ENCODE measurements at places on chromosomes 5 and 9. TPM values are rescaled to one million over a fixed set of nuclear protein-coding genes. Genes with fewer than 3 reads are reported as not detected.
A peak's percentile ranks its signal among the peaks of the same experiment; 100 is the strongest.

Gene LRRC19
- polyA plus RNA-seq: not detected

Gene PNPLA7
- polyA plus RNA-seq: 0.59 TPM

Gene DMRT3
- polyA plus RNA-seq: not detected

Gene ESM1
- polyA plus RNA-seq: 11.8 TPM

DNA sequence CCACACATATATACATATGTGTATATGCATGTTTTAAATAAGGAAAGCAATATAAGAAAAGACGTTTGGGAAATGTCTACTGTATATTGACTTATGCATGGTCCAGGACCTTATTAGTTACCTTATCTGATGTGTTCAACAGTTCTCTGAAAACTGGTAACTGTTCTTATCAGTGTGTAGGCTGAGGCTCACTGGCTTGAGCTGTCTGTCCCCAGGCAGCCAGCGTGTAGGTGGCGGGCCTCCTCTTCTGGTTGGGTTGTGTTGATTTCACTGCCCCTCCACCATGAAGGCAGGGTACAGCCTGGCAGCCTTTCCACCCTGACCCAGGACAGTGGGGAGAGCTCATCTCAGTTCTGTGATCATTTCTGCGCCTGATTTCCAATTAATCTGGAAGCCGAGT, 38.7 kb upstream of the SEMA4D start:
- no peak for DNase-seq

DNA sequence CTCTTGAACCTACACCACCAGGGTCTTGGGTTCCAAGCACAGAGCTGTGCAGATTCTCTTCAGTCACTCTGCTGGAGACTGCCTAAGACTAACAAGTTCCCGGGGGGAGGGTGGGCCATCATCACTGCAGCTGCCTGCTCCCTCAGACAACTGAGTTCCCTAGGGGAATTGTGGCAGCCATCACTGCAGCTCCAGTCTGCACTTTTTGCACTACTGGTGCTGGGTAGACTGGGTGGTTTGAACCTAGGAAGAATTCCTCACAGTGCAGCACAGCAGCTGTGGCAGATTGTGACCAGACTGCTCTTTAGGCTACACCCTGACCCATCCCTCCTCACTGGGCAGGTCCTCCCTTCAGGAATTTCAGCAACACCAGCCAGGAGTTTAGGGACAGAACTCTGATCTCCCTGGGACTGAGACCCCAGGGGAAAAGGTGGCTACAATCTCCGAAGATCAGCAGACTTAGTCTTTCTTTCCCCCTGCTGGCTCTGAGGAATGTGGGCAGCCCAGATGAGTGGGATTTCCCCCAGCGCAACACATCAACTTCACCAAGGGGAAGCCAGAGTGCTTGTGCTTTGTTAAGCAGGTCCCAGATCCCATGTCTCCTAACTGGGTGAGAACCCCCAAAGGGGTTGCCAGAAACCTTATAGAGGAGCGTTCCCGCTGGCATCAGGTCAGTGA, 30.9 kb upstream of the RGMB start:
- DNase-seq: no peak

- no peak for DNase-seq
These were observed 40.1 kb downstream of the EFCAB9 start for GRCh38 chr5:172234031-172234430.

GRCh38 chr5:102959055-102959454, 160.9 kb downstream of the GIN1 start:
- DNase-seq: peak; percentile 95

- peak; percentile 88 for DNase-seq
These were observed at the start of gene LHX2 for GRCh38 chr9:124011460-124012301. LHX2 (plus strand) TSS chr9:124011768; CDS start chr9:124012349, 581 bp downstream.

GRCh38 chr5:62093976-62094375, 212.0 kb upstream of the KIF2A start:
- peak; percentile 26 for DNase-seq
